ENCODE measurements at places on chromosomes 3 and 15. TPM values are rescaled to one million over a fixed set of nuclear protein-coding genes. Genes with fewer than 3 reads are reported as not detected.
A peak's percentile ranks its signal among the peaks of the same experiment; 100 is the strongest.

PLD1 gene
- 36.9 TPM for total RNA-seq

- DNase-seq = no peak
These were observed 75.2 kb downstream of the LRIG1 start for GRCh38 chr3:66425576-66426114.

- no peak for DNase-seq
These were observed 37.0 kb downstream of the ROPN1B start for GRCh38 chr3:126005951-126006350.

- no peak for DNase-seq
These were observed 124.2 kb downstream of the SATB1 start for GRCh38 chr3:18300916-18301315.

DNA sequence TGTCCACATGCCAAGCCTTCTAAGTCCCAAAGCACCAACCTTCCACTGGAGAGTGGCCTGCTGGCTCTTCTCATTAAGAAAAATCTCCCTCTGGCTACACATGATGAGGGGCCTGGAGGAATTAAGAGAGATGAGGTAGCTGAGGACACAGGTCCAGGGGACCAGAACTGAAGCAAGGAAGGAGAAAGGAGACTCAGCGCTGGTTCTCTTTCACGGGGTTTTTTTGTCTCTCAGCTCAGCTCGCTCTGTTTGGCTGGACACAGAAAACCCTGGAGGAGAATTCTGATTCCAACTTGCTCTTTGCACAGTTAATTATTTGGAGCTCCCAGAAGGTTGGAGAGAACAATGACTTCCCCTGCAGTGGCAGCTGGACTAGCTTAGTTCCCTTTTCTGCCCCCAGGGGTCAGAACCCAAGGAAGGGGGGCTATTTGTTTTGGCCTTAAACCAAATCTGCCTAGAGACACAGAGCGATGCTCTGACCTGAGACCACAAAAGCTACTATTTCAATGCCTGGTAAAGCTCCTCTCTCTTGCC, 507.6 kb downstream of the FHIT start:
- DNase-seq = no peak

DNA sequence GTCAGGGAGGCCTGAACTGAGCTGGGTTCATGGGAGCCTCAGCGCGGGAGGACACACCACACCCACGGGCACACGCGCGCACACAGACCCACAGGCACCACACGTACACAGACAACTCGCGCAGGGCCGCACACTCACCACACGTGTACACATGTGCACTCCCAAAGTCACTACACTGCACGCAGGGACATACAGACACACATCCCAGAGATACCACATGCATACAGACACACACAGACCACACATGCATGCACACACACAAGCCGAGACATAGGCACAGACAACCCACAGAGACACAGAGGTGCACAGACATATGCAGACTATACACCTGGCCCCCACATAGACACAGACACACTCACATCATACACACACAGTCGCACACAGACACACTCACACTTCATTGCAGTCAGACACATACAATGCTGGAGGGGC, 1.1 kb upstream of the MGLL start:
- no peak for DNase-seq

GRCh38 chr15:92527197-92527596, 128.4 kb downstream of the FAM174B start:
- no peak for DNase-seq

GRCh38 chr3:77513542-77513941, 473.6 kb downstream of the ROBO2 start:
- no peak for DNase-seq

GRCh38 chr15:101482526-101483371, 6.8 kb downstream of the PCSK6 start:
- DNase-seq = no peak

MORC1 gene
- not detected for total RNA-seq

DNA sequence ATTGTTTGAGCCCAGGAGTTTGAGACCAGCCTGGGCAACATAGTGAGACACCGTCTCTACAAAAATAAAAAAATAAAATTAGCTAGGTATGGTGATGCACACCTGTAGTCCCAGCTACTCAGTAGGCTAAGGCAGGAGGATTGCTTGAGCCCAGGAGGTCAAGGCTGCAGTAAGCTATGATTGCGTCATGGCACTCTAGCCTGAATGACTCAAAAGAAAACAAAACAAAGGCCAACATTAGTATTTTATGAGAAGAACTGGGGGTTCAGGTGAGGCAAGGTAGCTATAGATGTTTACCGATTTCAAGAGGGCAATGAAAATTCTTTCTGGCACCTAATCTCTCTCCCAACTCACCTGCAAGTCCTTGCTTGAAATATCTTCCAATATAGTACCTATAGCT, 77.2 kb downstream of the GREM1 start:
- no peak for DNase-seq

DMXL2 gene
- 28.5 TPM for total RNA-seq

DNA sequence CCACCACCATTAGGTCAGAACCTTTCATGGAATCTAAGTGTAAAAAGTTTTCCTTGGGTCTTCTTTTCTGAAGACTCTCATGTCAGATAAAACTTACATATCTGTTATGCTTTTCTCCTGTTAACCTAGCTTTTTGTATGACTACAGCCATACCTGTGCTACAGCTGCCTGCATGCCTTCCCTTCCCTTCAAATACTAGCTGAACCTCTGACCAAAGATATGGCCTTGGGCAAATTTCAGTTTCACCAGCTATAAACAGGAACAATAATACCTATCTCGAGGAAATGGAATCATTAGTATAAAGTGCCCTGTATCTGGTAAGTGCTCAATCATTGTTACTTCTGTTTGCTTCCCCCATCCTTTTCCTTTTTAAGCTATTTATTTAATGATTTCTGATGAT, 25.0 kb downstream of the GLB1 start:
- no peak for DNase-seq

DNA sequence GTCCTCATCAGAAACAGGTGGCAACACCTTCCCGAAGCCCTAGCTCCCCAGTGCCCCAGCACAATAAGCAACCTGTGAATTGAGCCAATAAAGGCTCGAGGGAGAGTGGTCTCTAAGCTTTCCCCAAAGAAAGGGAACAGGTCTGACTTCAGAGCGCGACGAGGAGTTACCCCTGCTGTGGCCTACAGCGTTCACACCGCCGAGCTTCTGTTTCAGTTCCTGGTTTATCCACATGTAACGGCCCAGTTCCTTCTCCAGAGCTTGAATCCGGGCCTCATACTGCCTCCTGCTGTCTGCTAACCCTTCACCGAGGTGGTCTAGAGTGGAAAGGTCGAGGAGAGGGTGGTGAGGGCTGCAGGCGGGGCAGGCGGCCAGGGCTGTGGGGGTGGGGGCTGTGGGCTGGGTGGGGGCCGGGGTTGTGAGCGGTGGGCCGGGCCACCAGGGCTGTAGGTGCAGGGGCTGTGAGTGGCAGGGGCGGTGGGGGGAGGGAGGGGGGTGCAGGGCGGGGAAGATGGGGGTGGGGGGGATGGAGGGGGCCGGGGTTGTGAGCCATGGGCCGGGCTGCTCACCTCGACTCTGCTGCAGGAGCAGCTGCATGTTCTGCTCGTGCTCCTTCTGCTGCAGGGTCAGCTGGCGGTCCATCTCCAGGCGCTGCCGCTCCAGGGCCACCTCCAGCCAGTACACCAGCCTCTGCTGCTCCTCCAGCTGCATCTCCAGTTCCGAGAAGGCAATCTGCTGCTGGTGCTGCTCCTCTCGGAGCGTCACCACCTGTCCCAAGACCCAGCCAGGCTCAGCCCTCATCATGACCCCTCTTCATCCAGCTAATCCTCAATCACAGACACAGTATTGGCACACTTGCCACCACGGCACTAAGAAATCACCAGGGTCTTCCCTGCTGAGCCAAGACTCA, 26.2 kb downstream of the KIF7 start:
- DNase-seq = no peak

DNA sequence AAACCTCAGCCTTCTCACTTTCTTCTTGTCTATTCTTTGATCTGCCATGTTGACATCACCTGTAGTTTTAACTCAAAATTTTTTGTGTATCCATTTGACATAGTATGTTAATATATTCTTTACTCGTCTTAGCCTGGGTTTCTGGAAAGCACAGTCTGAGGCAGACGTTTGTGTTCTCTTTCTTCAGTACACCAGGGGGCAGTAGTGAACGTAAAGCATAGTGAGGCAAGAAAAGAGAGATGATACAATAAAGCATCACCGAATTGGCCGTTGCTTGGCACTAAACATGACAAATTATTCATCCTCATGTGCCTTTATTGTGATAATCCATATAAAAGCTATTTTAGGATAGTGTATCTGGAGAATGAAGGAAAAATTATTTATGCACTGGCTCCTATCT, 141.0 kb upstream of the MYRIP start:
- no peak for DNase-seq

NANOGP8 gene
- 1.1 TPM for total RNA-seq

DNA sequence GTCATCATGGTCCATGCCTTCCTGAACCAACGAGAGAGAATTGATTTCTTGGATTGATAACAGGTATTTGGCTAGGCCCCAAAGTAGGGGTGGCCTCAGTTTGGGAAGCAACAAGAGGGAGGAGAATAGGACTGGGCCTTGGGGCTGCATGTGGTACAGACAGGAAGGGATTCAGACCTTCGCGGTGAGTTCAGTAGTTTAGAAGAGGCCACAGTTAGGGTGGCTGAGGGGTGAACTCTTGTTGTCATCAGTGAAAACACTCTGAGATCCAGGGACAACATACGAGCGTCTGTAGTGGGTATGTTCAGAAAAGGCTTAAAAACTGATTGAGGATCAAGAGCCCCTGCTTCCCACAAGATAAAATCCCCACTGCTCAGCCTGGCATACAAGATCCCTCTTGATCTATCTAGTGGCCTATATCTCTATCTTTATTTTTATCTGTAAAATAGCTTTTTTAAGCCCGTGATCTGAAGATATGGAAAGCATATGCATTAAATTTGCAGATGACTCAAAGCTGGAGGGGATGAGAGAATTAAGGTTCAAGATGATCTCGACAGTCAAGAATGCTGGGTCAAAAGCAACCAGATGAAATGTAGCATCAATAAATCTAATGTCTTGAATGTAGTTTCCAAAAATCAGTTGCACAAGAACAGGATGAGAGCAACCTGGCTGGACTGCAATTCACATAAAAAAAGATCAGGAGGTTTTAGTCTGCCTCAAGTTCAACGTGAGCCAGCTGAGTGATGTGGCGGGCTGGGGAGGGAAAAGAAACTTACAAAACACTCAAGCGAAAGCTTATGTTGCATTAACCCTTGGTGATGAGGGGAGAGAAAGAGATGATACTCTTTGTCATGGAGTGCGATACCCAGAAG, 221.1 kb upstream of the TLE3 start:
- no peak for DNase-seq

WDR93 gene
- 0.80 TPM for total RNA-seq

DNA sequence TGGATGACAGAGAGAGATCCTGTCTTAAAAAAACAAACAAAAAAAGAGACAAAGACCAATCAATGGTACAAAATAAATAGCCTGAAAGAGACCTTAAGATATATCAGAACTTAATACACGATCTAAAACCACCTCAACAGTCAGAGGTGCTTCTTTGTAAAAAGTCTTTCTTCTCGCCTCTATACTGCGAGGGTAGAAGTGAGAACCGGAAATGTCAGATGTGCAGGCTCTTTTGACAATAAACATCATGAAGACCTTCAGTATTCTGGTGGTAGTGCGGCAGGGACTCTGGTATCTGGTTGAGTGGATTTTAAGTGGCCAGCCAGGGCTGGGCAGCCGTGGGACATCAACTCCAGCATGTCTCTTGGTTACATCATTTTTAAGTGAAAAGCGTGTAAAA, 30.0 kb downstream of the RUBCN start:
- DNase-seq = no peak

- no peak for DNase-seq
These were observed 8.7 kb downstream of the RAB7A start for GRCh38 chr3:128734523-128735189.

TNFSF10 gene
- total RNA-seq = 155 TPM

GPR87 gene
- 3.4 TPM for total RNA-seq

DNA sequence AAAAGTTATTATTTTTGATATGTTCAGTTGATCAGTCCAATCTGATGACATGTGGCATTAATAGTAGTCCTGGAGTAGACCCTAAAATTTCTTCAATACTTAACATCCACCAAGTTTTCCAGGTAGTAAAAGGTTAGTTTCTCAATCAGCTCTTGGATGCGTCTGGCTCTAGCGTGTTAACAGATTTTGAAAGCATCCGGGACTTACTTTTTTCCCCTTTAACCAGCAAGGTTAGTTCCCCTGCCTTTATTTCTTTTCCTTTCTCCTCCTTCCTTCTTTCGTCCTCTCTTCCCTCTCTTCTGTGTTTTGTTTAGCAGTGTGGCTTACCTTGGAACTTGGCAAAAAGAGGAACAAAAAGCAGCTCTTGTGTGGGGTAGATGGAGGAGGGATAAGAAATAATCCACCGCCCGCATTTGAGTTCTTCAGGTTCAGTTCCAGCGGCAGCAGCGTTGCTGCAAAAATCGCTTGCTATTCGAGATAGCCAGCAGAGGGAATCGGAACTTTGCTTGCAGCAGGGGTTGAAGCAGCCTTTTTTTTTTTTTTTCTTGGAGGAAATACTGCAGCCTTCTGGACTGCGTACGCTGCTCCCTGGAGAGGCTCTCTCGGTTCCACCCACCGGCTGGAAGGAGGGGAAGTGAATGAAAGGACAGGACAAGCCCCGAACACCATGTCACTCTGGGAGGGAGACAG, at the start of gene RBMS3:
Gene RBMS3, plus strand, starts transcription at position 668 of the 690 bp plus-strand sequence.
- DNase-seq = peak; percentile 60

DNA sequence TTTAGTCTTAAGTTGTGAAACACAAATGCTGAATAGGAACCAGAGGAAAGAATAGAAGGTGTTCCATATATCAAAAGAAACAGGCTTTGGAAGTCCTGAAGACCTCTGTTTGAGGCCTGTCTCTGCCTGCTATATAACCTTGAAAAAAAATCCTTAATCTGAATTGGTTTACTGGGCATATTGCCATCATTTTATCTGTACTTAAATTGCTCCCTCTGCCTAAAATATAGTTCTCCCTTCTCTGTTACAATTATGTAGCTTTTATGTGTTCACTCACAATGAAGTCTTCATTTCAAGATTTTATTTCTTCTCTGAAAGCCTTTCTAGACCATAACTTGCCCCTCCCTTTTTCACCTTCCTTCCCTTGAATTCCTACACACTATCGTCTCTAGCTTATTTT, 21.2 kb downstream of the ARL13B start:
- DNase-seq = no peak

ISG20 gene
- 18.6 TPM for total RNA-seq

DNA sequence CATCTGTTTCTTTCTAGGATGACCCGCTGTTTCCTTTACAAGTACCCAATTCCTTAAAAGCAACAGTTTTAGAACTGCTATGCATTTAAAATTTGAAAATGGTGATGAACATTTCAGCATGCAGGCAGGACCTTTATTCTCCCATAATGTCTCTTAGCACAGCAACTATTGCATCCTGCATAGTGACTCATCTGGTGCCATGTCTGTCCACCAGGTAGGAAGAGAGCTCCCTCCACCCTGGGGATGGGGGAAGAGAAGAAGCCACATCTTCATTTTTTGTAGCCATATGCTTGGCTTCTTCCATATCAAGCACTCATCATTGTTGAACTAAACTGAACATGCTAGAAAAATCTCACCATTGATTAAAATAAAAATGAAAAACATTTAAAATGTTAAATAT, 9.9 kb downstream of the GPR15 start:
- no peak for DNase-seq

- no peak for DNase-seq
These were observed 8.8 kb downstream of the BNIP2 start for GRCh38 chr15:59680346-59680745.

ZBBX gene
- not detected for total RNA-seq

IL20RB gene
- total RNA-seq = 2.2 TPM

Data from breast epithelium (tissue), 4 donors.